ENCODE measurements at places on chromosomes 2 and 18. TPM values are rescaled to one million over a fixed set of nuclear protein-coding genes. Genes with fewer than 3 reads are reported as not detected.

Gene TMEM169
- 1.1 TPM for polyA plus RNA-seq

DNA sequence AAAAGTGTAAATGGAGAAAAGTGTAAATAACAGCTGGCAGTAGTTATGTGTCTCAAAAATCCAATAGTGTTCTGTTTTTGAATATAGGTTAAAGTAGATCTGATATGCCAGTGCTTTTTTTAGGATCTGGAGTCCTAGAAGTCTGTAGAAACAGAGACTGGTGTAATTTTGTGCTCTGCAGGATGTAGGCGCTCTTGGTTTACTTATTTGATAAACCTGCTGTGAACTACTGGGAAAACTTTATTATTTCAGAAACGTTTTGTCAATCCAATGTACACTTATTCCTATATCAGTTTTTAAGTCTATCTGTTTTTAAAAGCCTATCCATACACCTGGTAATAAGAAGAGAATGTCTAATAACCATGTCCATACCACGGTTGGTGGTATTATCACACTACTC, 530.8 kb upstream of the ZNF804A start:
- DNase-seq, result no peak

GRCh38 chr2:191292869-191293268, 47.7 kb downstream of the MYO1B start:
- no peak for DNase-seq

Gene NRP2
- 0.89 TPM for polyA plus RNA-seq

Gene ARHGEF33
- 0.86 TPM for polyA plus RNA-seq

DNA sequence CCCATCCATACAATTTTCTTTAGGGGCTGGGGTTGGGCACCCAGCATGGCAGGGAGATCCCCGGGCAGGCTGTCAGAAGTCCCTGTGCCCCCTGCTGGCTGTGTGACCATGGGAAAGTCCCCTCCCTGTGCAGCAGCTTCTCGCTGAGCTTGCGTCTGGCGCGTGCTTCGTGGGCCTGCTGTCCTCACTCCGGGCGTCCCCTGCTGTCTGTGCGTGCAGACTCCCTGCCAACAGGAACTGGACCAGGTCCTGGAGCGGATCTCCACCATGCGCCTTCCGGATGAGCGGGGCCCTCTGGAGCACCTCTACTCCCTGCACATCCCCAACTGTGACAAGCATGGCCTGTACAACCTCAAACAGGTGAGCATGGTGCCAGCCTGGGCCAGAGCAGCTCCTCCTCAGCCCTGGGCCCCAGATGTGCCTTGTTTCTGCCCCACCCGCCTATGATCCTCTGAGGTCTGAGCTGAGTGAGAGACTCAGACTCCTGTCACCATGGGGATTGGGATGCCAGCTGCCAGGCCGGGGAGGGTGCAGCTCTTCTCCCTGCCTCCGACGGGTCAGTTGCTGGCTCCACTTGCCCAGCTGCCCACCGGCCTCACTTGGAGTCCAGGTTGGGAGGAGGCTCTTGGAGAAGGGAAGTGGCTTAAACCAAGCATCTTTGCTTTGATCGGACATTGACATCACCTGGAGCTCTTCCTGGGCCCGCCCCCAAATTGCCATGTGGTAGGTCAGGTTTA, 28.6 kb downstream of the IGFBP2 start:
- no peak for DNase-seq

DNA sequence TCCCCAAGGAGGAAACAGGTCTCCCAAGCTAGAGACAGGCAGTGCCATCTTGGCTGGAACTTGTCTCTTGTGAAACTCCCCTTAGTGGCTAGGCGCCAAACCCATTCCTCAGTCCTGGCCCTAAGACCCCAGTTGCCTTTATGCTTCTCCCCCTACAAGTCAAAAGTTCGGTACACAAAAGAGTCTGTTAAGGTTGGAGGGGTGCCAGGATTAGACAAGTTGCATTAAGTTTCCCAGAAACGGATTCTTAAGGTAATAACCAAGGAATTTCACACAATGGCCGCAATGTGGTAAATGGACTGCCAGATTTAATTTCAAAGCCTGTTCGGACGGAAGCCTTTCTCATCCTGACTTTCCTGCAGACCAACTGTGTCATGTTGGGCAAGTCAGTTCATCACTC, 80.7 kb downstream of the CCBE1 start:
- DNase-seq, result no peak
